ENCODE measurements at places on chromosomes 7 and 10. TPM values are rescaled to one million over a fixed set of nuclear protein-coding genes. Genes with fewer than 3 reads are reported as not detected.

DNA sequence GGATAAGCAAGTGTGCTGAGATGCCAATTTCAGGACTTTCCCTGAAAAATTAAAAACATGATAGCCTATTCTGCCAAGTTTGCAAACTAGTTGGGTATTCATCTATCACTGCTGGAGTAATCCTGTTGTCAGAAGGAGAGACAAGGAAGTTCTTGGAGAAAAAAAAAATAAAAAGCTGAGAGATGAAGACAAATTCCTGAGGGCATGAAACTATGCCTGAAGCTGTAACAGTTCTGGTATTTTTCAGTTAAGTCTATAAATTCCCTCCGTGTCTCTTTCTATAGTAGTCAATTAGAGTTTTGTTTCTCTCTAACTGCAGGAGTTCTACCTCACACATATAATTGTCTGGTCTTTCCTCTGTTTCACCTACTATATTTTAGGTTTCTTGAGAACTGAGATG is 95.7 kb downstream of the DGKB start:
- H3K4me3 ChIP-seq: no peak overlapping the region
- no peaks in the 10 kb centered on the region for H3K27me3 ChIP-seq
- no peak for DNase-seq
- H3K27ac ChIP-seq: no peak overlapping the region
- no peaks in the 10 kb centered on the region for H3K4me1 ChIP-seq

The GPR141 gene
- total RNA-seq: not detected

DNA sequence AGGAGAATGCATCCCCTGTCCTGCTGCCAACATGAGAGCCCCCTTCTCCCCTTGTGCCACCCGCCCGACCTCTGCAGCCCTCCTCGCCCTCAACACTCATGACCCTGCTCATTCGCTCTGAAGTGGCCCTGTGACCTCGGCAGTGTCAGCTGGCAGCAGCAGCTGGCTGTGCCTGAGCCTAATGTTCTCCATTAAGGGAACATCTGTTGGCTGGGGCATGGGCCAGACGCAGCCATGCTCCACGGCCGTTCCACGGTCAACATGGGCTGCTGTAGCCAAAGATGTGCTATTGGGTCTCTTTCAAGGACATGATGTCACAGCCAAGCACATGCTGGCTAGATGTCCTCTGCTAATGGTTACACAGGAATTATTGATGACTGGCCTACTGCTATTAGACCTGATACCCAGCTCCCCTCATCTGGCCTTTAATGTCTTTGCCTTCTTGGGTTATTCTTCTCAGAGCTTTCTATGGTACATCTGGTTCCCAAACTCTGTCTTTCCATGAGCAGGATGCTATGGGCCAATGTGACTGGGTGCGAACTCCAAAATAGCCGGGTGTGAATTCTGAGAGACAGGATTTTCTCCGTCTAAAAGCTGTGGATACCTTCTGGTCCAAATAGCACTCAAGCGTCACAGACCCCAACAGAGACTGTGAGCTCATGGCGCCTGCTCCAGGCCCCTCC is 22.4 kb downstream of the ADCYAP1R1 start:
- H3K36me3 ChIP-seq: no peaks in the 10 kb centered on the region
- no peak overlapping the region for H3K27ac ChIP-seq
- DNase-seq: no peak
- no peaks in the 10 kb centered on the region for H3K4me1 ChIP-seq

The ZNF804B gene
- total RNA-seq: not detected

DNA sequence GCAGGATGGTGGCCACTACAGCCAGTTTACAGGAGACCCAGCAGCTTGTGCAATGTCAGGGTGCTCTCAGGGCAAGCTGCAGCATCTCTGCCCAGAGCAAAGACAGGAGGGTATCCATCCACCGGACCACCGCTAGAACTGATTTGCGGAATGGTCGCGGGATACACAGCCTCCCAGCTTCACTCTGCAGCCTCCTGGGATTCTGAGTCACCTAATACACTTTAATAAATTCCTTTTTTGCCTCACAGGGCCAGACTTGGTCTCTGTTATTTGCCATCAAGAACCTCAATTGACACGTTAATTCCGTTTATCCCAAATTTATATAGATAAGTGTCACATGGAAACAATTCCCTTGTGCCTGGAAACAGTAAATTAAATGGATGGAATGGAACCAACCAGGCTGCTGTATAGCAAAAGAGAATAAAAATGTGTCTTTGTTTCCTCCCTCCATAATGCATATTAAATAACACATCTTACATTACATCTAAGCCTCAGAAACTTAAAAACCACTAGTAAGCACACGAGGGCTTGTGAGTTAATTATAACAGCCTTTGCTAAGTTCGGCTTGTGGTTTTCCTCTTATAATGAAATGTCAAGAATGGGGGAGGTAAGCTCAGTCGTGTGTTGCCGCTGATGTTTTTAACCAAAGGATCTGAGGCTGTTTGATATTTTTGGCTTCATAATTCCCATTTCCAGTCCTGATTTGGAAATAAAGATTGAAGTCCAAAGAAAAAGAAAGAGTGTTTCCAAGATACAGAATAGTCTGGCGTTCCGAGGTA is 52.1 kb downstream of the ADRB1 start:
- no peak for DNase-seq
- H3K4me3 ChIP-seq: no peak overlapping the region
- H3K36me3 ChIP-seq: no peaks in the 10 kb centered on the region
- peaks cover 6% of the 10 kb centered on the region for H3K27me3 ChIP-seq
- H3K27ac ChIP-seq: no peak overlapping the region

DNA sequence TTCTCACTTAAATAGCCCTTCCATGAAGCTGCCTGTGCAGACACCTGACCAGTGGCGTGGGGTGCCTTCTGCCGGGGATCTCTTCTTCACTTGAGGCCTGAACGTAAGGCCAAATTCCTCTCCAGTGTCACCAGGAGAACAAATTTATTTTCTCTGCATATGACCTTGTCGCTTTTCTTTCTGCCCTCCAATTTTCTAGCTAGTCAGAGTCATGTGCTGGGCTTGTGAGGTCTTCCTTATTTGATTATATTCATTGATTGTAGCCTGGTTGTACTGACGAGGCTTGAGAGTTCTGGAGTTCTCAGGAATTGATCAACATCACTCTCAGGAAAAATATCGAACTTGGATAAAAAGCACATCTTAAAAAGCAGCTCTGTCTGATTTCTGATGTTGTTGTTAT is 255.7 kb downstream of the BUB3 start:
- no peaks in the 10 kb centered on the region for H3K4me1 ChIP-seq
- DNase-seq: no peak
- no peaks in the 10 kb centered on the region for H3K36me3 ChIP-seq
- H3K27ac ChIP-seq: no peak overlapping the region

GRCh38 chr10:133174689-133175263 is 14.8 kb downstream of the KNDC1 start:
- no peaks in the 10 kb centered on the region for H3K4me1 ChIP-seq
- no peaks in the 10 kb centered on the region for H3K36me3 ChIP-seq
- no peak for DNase-seq
- no peak overlapping the region for H3K27ac ChIP-seq

DNA sequence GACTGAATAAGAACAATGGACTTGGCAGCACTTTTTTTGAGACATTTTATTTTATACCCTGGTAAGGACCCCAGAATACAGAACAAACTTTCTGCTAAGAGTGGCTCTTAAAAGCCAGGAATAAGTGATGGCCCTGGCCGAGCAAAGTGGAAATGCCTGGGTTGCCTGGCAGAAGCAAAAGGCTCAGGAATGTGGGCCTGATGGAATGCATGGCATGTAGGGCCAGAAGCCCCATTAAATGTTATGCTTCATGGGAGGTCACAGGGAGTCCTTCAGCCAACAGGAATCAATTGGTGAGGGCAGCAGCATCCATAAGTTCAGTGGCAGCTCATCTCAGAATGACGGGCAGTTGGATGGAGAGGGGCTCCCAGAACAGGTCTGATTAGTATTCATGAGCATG is 301.5 kb upstream of the CACNA2D1 start:
- H3K27me3 ChIP-seq: no peaks in the 10 kb centered on the region
- DNase-seq: no peak
- no peak overlapping the region for H3K27ac ChIP-seq
- H3K4me1 ChIP-seq: no peaks in the 10 kb centered on the region
- H3K36me3 ChIP-seq: no peaks in the 10 kb centered on the region
- no peak overlapping the region for H3K4me3 ChIP-seq

DNA sequence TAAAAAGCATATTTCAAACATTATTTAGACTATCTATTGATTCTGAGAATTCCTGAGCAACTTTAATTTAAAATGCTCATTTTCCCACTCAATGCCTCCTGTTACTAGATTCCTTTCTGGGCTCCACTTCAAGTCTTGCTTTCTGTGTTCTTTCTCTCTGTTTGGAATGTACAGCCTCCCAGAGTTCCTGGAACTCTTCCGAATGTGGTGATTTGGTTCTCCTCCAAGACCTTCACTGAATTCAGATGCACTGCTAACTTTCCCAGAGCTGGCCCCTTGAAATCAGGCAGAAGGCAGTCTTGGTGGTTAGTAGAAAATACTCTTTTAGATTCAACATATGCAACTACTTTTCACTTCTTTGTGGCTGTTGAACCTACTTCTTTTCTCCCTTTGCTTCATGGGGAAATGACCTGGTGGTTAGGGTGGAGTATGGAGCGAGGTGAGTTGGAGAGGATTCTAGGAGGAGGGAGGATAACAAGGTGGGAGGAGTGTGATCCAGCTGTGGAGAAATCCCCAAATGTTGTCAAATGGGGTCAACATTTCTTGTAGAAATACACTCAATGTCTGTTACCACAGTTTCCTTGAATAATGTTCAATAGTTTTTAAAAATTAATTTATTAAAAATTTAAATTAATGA is 27.9 kb upstream of the CCDC7 start:
- no peaks in the 10 kb centered on the region for H3K27me3 ChIP-seq
- no peak overlapping the region for H3K27ac ChIP-seq
- no peak overlapping the region for H3K4me3 ChIP-seq
- H3K36me3 ChIP-seq: no peaks in the 10 kb centered on the region

- peaks cover 15% of the 10 kb centered on the region for H3K36me3 ChIP-seq
- peaks cover 95% of the 10 kb centered on the region for H3K4me1 ChIP-seq
- no peak for DNase-seq
These were observed 225.0 kb downstream of the CELF2 start for GRCh38 chr10:11242443-11243387.

The C7orf33 gene
- total RNA-seq: not detected

- DNase-seq: peak; percentile 78
- peak overlapping the region; percentile 43 for H3K4me3 ChIP-seq
- peaks cover 5% of the 10 kb centered on the region for H3K4me1 ChIP-seq
These were observed 11.8 kb upstream of the ACBD5 start for GRCh38 chr10:27252267-27253000.

GRCh38 chr7:35530124-35531109 is 164.5 kb downstream of the HERPUD2 start:
- no peaks in the 10 kb centered on the region for H3K36me3 ChIP-seq
- no peaks in the 10 kb centered on the region for H3K4me1 ChIP-seq
- H3K27me3 ChIP-seq: no peaks in the 10 kb centered on the region
- no peak overlapping the region for H3K4me3 ChIP-seq
- H3K27ac ChIP-seq: no peak overlapping the region
- DNase-seq: no peak

The CALML3 gene
- total RNA-seq: not detected

DNA sequence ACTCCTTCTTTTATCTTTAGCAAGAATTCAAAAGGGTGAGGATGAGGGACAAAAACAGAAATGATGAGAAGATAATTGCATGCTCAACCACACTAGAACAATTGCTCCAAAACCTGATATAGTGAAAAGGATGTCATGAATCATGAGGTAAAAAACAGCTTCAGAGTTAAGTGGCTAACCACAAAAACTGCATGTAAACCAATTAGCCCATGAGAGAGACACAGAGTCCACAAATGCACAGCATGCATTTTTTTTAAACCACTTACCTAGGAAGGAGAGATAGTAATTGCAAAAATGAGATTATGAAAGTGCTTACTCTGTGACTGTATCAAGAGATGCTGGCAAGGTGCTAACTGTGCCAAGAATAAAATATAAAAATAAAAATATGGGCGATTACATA is 132.9 kb downstream of the MBL2 start:
- H3K27ac ChIP-seq: no peak overlapping the region
- no peaks in the 10 kb centered on the region for H3K36me3 ChIP-seq
- H3K4me3 ChIP-seq: no peak overlapping the region
- no peaks in the 10 kb centered on the region for H3K4me1 ChIP-seq

DNA sequence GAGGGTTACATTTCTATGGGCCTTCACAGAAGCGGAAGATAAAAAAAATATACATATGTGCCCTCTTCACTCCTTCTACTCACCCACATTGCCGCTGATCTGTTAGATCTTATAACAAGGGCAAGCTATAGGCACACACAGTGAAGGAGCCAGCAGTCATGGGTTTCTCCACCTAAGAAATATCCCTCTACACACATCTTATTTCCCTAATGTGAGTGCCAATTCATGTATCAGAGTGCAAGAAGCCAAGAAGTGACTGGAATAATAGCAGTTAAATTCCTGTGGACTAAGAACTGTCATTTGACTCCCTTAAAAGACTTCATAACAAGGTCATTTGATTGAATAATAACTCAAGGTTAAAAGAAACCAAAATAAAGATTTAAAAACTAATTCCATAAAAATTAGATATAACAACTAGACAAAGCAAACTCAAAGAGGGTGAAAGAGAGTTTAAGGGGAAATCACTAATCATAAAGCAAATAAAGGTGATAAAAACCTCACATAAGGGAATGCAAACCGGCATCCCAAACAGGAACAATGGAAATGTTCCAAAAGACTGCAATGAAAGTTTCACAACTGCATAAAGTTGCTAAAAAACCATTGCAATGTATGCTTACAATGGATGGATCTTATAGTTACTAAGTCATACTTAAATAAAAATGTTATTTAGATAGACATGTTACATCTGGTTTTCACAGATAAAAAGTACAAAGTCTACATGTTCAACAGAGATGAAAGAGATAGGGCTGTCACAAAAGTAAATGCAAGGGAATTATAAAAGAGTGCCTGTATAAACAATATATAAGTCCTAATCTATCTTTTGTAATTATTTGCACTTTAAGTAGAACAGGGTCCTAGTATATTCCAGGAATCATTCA is 42.8 kb downstream of the ARHGAP21 start:
- peak overlapping the region; percentile 32 for H3K27ac ChIP-seq
- no peak for DNase-seq
- H3K27me3 ChIP-seq: no peaks in the 10 kb centered on the region
- H3K4me1 ChIP-seq: no peaks in the 10 kb centered on the region

- no peaks in the 10 kb centered on the region for H3K36me3 ChIP-seq
- peaks cover 38% of the 10 kb centered on the region for H3K4me1 ChIP-seq
- H3K27me3 ChIP-seq: no peaks in the 10 kb centered on the region
- peak overlapping the region; percentile 47 for H3K4me3 ChIP-seq
- DNase-seq: peak; percentile 37
These were observed 24.9 kb upstream of the SFRP5 start for GRCh38 chr10:97796651-97797050.

The NPC1L1 gene
- total RNA-seq: not detected

Data from CD8-positive, alpha-beta memory T cell (primary cell).